ENCODE measurements at places on chromosomes 2 and 18.

DNA sequence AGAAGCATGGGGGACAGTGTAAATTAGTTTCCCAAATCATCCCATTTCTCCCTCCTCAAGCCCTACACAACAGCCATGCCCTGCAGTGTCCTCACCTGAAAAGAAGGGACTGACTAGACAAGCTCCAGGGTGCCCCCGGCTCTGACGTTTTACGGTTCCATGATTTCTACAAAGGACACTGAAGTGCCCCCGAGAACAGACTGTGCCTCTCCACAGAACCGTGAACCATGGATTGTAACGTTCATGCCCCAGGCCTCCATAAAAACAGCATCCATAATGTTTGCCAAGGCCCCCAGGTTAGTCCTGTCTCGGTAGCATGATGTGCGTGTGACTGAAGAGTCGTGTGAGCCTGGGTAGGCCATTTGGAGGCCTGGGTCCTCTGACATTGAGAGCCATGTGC is 7.0 kb upstream of the ACOXL start:
- no peak for DNase-seq

DNA sequence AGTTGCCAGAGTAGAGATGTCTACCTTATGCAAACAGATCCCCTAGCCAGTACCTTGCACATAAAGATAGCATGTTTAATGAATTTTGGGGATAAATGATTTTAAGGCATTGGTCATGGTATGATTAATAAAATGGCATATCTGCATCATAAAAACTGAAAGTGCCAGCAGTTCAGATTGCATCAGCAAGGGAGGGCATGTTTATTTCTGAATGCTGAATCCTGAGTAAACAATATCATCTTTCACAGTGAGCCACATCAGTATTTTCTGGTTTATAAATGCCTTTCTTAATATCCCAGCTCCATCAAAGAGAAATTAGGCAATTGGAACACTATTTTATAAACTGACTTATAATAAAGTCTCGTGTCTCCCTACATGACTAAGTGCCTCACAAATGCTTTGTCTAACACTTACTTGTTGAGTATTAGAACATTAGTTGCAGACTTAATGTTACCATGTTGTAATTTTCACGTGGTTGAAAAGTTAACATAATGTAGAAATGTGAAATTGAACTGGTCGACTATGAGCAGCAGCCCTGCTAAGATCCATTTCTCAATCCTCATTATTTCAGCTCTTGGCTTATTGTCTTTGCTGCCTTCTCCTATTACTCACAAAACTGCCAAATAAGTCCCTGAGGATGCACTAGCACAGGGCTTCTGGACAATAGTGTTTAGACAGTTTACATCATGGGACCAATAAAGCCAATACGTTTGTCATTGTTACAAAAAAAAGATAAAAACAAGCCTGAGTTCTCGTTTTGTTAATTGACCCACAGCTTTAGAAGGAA is 48.0 kb downstream of the LANCL1 start:
- DNase-seq, result no peak

DNA sequence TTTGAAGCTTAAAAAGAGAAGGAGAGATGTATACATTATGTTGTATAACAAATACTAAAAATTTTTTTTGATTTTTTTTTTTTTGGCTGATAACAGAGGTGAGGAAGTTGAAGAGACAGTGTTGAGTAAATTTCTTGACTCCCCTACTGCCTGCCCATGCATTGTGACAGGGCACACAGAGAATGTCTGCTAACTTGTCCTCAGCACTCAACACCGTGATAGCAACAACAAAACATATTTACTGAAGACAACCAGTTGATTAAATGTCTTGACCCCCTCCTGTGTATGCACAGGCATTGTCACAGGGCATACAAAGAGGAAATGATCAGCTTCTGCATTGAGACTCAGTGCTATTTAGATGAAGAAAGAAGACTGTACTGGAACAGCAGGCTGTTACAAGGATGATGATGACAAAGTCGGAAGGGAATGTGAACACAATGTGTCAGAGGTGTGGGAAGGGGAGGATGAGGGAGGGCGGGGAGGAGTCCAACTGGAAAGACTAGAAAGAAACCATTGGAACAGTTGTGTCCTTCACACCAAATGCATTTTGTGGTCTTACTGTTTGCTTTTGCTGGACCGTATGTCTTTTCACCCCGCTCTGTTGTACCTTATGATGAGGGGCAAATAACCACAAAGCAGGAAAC is 89.5 kb downstream of the CERS6 start:
- DNase-seq, result peak; percentile 87

GRCh38 chr2:23589739-23590138 is 204.8 kb downstream of the KLHL29 start:
- peak; percentile 11 for DNase-seq

GRCh38 chr2:24365051-24365450 is 4.7 kb upstream of the ITSN2 start:
- no peak for DNase-seq

DNA sequence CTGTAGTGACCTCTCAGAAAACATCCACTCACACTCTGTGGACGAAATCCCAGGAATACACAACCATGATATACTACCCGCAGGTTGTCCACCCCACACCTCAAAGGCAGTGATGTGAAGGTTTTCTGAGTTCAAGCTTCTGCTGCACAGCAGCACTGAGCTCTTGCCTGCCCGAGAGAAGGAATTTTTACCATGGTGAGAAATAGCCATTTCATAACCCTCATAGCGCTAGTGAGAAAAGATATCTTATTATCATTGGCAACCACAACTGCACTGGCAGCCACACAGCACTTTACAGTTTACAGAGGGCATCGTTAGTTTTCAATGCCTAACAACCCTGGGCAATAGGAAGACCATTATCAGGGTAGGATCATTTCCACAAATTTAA is 36.9 kb downstream of the NAPG start:
- peak; percentile 45 for DNase-seq

DNA sequence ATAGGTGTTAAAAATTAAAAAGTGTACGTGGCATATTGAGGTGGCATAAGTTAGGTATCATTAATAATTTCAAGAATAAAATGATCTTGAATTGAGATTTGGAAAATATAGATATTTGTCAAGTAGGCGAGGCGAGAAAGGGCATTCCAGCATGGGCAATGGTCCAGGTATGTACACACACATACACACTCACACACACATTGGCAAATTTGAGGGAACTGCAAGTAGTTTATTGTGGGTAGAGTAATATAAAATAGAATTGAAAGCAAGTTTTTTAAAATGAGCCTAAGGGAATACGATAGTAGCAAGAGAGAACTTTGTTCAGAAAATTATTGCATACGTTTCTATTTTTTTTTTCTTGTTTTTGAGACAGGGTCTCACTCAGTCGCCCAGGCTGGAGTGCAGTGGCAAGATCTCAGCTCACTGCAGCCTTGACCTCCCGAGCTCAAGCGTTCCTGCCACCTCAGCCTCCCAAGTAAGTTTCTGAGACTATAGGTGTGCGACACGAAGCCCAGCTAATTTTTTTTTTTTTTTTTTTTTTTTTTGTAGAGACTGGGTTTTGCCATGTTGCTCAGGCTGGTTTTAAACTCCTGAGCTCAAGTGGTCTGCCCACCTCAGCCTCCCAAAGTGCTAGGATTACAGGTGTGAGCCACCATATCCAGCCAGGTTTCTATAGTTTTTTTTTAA is 96.7 kb upstream of the SLC39A10 start:
- no peak for DNase-seq

DNA sequence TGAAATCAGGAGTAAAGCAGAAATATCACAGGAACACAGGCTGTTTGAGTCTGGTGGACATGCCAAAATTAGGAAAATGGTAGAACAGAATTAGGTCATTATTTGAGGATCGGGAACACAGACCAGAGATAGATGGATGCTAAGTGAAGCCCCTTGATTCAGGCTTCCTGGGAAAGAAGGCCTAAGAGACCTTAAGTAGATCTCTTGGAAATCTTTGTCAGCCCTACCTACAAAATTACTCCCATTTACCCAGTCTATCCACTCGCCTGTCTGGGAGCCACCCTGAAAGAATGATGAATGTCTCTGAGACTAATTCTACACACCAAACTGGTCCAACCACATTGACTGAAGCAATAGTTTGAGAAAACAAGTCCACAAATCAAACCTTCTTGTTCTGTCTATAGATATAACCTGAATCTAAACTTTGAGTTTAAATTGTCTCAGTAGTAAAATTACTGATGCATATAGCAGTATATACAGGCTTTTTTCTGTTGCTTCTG is 36.6 kb upstream of the TANK start:
- no peak for DNase-seq

- no peak for DNase-seq
Observed at GRCh38 chr2:104855221-104856085, 1.5 kb downstream of the POU3F3 start.

GRCh38 chr2:29753671-29754444 is 167.5 kb downstream of the ALK start:
- peak; percentile 92 for DNase-seq

DNA sequence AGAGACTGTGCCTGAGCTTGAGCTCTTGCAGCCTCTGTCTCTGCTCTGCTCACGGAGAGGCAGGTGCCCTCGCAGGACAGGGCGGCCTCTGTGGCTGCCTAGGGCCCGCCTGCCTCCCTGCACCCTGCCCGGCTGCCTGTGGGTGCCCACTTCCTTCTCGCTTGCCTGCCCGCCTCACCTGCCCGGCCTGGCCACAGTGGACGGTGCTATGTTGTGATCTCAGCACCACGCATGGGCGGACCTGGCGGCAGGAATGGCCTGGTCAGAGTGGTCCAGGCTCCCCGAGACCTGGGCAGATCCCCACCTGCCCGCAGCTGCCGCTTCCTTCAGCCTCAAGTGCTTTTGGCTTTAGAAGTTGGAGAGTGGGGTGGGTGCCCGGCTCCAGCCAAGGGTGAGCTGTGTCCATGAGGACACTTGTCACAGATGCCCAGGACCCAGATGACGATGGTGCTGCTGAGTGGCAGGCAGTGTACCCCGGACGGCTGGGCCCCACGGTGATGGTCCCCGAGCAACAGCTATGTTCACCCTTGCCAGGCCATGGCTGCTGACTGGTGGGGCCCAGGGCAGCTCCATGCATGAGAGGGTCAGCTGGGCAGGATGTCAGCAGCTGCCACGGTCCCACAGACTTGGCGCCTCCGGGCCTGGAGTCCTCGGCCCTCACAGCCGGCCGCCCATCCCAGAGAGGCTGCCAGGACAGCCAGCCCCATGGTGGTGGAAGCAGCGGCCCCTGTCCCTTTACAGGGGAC is 25.3 kb downstream of the RTP5 start:
- DNase-seq, result no peak

DNA sequence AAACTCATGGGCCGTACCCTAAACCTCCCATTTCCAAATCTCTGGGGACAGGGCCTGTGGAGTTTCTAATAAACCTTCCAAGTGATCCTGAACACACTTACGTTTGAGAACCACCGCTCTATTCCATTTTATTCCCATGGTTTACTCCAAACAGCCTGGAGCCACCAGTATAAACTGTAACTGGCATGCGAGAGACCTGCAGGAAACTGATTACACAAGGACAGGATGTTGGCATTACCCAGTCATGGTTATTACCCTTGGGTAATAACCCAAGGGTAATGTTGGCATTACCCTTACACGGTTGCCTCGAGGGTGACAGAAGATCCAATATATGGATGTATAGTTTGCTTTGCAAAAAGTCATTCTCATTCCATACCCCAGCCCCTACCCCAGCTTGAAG is 37.0 kb upstream of the YPEL5 start:
- no peak for DNase-seq

- DNase-seq, result no peak
Observed at GRCh38 chr2:173119069-173119807, 43.6 kb downstream of the MAP3K20 start.

DNA sequence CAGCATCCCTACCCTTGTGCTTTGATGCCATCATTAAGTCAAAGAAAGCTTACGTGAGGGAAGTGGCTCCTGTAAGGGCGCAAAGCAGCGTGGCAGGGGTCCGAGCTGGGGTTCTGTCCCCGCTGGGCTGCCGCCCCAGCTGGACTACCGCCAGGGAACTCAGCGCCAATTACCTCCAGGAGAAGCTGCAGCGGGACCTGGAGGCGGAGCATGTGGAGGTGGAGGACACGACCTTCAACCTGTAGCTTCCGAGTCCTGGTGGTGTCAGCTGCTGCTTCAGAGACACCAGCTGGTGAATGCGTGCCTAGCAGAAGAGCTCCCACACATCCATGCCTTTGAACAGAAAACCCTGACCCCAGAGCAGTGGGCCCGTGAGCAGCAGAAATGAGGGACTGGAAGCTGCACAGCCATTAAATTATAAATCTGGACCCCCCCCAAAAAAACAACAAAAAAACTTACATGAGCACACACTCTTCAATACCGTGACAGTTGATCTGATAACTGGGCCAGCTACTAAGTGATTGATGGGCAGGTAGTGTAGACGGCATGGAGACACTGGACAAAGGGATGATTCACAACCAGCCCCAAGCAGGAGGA is 20.1 kb upstream of the YES1 start:
- no peak for DNase-seq

DNA sequence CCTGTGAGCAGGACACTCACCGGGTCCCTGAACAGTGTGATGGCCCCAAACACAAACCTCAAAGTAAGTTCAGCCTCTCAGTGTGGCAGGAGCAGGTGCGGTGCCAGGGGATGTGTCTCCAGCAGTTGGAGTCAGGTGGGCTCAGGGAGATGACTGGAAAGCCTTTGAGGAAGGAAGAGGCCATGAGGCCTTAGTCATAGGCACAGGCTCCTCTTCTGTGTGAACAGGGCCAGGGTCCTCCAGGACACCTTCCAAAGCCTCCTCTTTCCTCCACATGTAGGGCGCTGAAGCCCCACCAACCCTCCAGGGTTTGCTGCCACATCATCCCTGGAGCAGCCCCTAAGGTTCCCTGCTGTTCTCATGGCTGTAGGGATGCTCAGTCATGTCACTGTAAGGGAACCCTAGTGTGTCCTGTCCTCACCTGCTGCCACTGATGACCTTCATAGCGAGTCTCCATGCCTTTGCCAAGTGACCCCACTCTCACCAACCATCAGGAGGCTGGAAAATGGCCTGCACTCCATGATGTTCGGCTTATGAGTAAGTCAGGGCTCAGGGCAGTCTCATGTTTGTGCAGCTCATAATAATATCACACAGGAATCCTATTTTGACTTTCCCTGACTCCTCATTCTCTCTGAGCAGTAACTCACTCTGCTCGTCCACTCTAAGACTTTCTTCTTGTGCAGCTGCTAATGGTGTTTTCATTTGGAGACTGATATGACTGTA is 1152.9 kb downstream of the RPIA start:
- DNase-seq, result no peak

DNA sequence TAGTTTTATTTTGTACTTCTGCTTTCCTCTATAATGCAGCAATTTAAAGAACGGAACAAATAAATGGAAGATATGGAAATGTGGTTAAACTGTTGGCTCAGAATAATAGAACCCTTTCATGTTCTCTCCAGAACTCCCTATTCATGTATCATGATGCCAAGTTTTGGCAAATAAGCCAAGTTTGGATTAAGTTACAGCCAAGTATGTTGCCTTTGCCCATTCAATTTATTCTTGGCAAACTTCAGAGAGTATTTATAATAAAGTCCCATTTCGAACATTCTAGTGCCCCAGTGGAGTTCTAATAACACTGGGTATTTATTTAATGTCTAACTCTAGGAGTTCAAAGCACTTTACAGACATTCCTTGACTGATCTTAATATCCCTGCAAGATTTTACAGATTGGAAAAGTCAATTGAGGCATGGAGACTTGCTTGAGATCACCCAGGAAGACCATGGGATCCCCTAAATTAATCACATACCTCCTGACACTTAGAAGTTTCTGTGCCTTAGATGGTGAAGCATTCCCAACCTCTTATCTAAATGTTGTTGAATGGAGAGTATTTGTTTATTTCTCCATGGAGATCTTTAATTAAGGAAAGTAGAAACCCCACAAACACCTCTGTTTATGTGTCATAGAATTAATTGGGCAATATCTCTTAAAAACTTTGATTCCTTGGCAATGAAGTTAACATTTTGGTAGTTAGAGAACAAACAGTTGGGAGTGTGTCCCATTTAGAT is 106.7 kb downstream of the ACKR3 start:
- DNase-seq, result no peak
